ENCODE measurements at places on chromosomes 4 and X.

DNA sequence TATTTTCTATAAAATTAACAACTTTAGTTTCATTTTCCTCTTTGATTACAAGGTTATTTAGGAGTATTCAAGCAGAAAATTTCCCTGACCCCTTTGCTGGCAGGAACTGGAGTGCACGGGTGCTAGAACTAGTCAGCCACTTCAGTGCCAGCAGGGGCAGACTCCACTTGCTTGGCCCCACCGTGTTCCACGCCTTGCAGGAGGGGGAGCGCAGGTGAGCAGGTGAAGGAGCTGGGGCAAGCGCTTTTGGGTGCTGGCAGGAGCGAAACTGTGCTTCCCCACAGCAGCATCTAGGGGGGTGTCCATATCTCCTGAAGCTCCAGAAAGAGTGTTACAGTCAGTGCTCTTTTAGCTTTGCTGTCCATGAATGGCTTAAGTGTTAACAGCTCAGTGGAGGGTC lies 45.5 kb downstream of the MID2 start:
- DNase-seq = no peak

GRCh38 chr4:122821092-122821491 lies 5.5 kb upstream of the FGF2 start:
- DNase-seq = no peak

GRCh38 chr4:70099206-70099605 lies 49.0 kb downstream of the HTN1 start:
- DNase-seq = no peak

DNA sequence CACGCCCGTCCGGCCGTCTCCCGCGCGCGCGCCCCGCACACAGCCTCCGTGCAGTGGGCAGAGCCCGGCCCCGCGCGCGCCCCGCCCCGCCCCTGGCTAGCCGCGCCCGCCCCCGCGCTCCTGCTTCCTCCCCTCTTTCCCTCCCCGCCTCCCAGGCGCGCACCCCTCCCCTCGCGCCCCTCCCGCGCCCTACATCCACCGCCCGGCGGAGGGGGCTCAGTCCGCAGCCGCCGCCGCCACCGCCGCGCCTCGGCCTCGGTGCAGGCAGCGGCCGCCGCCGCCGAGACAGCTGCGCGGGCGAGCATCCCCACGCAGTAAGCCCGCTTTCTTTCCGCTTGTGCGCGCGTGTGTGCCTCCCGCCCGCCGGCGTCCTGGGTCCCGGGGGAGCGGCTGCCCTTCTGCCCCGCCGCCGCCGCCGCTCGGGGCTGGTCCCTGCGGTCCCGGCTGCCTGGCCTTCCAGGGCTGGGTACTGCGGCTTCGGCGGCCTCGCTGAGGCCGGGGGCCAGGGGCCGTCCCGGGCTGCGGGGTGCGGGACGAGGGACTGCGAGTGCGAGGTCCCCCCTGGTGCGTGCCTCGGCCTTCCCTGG lies at the start of gene FHL1:
TSS of gene FHL1 (plus strand) at position 219 of the 587 bp plus-strand sequence.
- peak; percentile 23 for DNase-seq

DNA sequence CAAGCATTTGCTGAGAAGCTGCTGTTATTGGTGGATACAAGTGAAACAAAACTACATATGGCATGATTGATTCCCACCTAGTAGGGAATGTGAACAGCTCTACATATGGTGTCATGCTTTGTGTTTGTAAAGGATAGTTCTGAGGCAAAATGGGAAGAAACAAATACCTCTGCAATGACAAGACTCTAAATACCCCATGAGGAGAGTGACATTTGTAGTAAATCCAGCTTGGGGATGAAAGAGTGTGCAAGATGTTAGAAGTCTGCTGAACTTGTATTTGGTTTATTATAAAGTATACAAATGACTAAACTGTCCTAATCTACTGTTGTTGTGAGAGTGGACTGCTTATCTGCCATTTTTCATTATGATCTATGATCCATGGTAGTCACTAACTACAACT lies 120.8 kb upstream of the HS3ST1 start:
- no peak for DNase-seq

- DNase-seq = no peak
These were observed 197.2 kb upstream of the NDST4 start for GRCh38 chr4:115310641-115311040.

- DNase-seq = no peak
These were observed 2.2 kb downstream of the NEXMIF start for GRCh38 chrX:74922922-74923543.

DNA sequence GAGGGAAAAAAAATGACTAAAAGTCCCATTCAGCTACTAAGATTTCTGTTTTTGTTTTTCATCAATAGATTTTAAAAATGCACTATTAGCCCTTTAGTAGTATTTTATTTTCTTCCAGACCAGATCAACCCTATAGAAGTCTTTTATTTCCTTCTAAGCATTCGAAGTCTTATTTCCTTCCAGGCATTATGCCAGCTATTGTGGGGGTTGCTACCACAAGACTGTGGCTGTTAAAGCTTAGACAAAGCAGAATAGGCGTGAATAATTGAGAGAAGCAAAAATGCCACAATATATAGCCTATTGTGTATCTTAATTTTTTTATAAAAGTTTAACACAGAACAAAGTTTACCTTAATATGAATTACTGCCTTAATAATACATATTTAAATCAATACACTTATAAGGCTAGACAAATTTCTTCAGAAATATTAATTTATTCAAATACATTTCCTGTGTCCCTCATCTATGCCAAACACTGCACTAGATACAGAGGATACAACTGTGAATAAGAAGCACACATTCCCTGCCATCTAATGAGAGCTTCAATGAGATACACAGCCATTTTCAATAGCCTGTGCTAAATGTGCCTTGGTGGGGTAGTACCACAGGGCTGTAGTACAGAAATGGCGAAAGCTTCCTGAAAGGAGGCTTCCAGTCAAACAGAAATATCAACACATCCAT lies 33.1 kb downstream of the SLC10A7 start:
- no peak for DNase-seq

GRCh38 chr4:44235897-44236296 lies 212.7 kb downstream of the KCTD8 start:
- DNase-seq = no peak

GRCh38 chr4:92618968-92619367 lies 315.2 kb downstream of the GRID2 start:
- no peak for DNase-seq

- peak; percentile 2 for DNase-seq
These were observed 24.9 kb upstream of the RNF150 start for GRCh38 chr4:141158219-141158618.

- peak; percentile 84 for DNase-seq
These were observed at the start of gene TBC1D9 for GRCh38 chr4:140756319-140757231. Gene TBC1D9 (minus strand): TSS chr4:140756385. CDS start chr4:140756045, 340 bp downstream.

- no peak for DNase-seq
These were observed 343.4 kb upstream of the RASGEF1B start for GRCh38 chr4:81814987-81815541.

GRCh38 chr4:17018013-17018412 lies 119.6 kb upstream of the LDB2 start:
- DNase-seq = no peak

- no peak for DNase-seq
These were observed 724 bp downstream of the THOC2 start for GRCh38 chrX:123731987-123732669.

- DNase-seq = no peak
These were observed 154.3 kb upstream of the GIMD1 start for GRCh38 chr4:106522839-106523238.

GRCh38 chrX:115588179-115588578 lies 27.2 kb downstream of the PLS3 start:
- no peak for DNase-seq

GRCh38 chrX:2497961-2498780 lies 2.6 kb downstream of the DHRSX start:
- DNase-seq = no peak

DNA sequence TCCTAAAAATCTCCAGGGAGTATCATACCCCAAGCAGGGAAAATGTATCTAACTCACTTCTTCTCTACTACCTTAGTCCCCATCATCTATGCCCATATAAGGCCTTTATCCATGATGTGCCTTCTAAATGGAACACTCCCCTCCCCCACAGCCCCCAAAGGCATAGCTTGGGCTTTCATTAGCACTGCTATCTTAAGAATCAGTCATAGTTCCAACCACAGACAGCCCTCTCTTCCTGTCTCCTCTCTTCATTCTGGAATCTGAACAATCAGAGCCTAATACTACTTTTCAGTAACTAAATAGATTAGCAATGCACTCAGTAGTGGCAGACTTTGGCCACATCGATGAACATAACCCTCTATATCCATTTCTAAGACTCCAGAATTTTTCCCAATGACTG lies 313.2 kb upstream of the DKK2 start:
- no peak for DNase-seq

DNA sequence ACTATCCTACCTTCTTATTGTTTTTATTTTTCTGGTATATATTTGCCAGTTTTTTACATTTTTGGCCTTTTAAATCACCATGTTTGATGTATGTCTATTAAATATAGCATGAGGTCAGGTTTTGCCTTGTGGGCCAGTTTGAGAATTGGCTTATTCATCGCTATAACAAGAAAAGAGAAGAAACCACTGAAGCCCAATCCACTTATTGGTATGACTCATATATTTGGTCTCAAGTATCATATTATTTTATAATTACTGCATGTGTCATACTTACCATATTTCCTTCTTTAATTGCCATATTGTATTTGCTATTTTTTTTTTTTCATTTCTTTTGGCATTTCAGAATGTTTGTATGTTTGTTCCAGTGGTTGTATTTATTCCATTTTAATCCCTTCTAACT lies 99.3 kb downstream of the IRF2 start:
- DNase-seq = no peak

DNA sequence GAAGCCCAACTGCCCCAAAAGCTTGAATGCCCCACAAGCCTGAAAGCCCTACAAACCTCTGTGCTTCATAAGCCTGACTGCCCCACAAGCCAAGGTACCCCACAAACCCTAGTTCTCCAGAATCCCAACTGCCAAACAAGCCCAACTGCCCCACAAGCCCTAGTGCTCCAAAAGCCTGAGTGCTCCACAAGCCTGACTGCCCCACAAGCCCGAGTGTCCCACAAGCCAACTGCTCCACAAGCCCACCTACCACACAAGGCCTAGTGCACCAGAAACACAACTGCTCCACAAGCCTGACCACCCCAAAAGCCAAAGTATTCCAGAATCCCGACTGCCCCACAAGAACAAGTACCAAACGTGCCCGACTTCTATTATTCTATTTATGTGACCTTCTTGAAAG lies 13.6 kb upstream of the HSFX3 start:
- no peak for DNase-seq

GRCh38 chr4:99848591-99849001 lies 32.0 kb downstream of the DAPP1 start:
- no peak for DNase-seq

- DNase-seq = no peak
These were observed 502.4 kb downstream of the NLGN4X start for GRCh38 chrX:5726224-5726623.

- DNase-seq = no peak
These were observed 19.7 kb downstream of the CXCL3 start for GRCh38 chr4:74018771-74019170.

- DNase-seq = no peak
These were observed 182.0 kb upstream of the FAM241A start for GRCh38 chr4:111963158-111963700.

- no peak for DNase-seq
These were observed 931 bp downstream of the DDX60 start for GRCh38 chr4:168317621-168318020.

DNA sequence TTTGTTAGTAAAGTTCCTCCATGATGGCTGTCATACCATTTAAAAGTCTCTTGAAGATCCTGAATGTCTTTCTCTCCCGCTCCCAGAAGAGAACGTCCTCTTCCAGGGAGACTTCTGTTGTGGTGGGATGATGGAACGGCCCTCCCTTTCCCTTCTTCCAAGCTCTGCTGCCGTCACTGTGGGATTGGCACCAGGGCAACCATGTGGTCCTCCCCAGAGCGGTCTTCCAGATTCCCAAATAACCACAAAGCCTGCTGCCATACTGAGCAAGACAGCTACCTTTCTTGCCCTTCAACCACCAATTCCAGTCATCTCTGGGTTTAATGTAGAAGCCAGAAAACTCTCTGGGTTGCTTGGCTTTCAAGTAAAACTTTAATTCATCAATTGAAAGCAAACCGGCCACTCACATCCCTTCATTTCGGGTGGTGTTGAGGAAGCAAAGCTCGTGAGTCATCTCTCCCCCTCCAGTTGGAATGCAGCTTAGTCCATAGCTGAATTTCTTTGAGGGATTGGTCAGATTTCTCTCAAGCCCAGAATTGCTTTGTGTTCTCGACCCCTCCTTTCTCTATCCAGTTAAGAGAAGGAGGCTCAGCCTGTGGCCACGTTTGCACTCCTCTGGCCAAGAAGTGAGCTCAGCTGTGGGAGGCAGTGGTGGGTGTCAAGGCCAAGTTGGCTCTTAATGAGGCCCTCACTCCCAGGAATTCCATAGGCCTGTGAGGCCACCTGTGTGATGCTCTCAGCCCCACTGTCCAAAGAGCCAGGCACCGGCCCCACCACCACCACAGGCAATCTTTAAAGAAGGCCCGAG lies 36.9 kb downstream of the FHDC1 start:
- no peak for DNase-seq

DNA sequence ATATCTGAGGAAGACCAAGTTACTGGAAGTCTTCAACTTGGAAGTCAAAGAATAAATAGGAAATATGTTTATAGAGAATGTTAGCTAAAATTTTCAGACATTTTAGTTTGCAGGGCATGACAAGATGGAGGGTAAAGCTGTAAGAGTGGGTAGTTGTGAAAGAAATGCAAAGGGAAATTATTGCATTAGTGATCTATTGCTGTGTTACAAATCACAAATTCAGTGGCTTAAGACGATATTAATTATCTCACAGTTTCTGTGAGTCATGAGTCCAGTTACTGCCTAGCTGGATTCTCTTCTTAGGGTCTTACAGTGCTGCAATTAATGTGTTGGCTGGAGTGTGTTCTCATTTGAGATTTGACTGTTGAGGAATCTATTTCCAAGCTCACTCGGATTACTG lies 62.9 kb upstream of the CAMK2D start:
- no peak for DNase-seq

- no peak for DNase-seq
These were observed 23.4 kb upstream of the ANKRD17 start for GRCh38 chr4:73281982-73282381.

GRCh38 chr4:176186067-176186466 lies 9.3 kb downstream of the SPATA4 start:
- no peak for DNase-seq

DNA sequence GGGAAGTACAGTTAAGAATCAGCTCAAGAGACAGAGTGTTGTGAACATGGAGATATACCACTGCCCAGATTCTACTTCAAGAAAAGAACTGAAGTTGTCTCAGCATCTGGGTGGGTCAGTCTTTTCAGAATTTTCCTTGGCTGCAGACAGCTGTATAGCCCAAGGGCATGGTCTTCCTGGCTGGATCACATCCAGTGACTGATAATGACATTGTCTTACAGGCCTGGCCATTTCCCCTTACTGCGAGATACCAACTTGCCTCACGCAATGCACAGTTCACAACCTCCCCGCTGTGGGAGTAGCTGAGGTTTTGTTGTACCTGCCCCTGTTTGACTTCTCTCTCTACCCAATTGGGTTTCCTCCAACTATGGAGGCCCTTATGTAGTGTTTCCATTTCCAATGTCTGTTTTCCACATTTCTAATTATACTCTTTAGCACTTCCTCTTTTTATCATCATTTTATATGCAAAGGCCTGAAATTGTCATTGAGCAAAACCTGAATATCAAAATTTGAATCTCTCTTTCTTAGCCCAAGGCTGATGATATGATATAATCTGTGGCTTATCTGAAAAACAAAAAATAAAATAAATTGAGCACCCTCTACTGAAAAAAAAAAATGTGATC lies 209.1 kb downstream of the NAF1 start:
- DNase-seq = no peak

GRCh38 chrX:74593593-74593992 lies 20.8 kb downstream of the RLIM start:
- DNase-seq = no peak

- DNase-seq = no peak
These were observed 55.5 kb downstream of the BMP3 start for GRCh38 chr4:81085979-81086378.
